ENCODE measurements at places on chromosomes 5 and 9.

GRCh38 chr5:104540448-104540847 is 977.9 kb upstream of the NUDT12 start:
- DNase-seq = no peak

GRCh38 chr5:54616031-54616430 is 98.5 kb downstream of the SNX18 start:
- no peak for DNase-seq

- DNase-seq = no peak
Observed at GRCh38 chr5:124277767-124278545, 468.5 kb downstream of the ZNF608 start.

- DNase-seq = no peak
Observed at GRCh38 chr9:95605101-95605500, 88.3 kb upstream of the PTCH1 start.

DNA sequence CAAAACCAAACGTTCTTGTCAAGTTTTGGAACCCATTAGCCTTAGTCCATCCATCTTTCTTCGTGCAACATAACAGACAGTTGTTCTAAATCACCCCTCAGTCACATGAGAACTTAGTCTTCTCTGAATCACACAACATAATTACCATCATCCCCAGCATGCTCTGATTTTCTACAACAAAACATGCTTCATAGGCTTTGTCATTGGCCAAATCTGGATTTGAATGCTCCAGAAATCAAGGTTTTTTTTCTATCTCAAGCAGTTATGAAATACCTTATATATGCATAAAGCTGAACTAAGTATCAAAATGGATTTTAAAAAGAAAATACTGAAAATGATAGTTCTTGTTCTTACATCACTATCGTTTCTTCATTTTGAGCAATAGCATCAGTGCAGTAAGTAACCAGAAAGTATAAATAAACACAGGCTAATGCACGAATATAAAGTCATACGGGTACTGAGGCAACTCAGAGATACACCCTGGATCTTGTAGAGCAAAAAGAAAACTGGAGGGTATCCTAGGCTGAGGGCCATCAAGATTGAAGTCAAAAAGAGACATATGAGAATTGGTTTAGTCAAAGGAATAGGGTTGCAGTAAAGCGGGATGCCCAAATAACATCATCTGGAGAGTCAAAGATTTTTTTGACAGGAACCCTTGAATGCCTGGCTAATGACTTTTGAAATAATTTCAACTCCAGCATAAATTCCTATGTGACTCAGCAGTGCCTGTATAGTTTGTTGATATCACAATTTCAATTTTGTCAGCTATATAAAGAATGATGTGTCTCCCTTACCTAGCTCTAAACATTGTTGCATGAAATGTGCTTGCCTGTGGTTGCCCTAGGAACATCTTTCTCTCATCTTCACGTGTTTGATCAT is 164.7 kb downstream of the ADAMTSL1 start:
- no peak for DNase-seq

- no peak for DNase-seq
Observed at GRCh38 chr5:1779782-1780613, 19.6 kb downstream of the MRPL36 start.

DNA sequence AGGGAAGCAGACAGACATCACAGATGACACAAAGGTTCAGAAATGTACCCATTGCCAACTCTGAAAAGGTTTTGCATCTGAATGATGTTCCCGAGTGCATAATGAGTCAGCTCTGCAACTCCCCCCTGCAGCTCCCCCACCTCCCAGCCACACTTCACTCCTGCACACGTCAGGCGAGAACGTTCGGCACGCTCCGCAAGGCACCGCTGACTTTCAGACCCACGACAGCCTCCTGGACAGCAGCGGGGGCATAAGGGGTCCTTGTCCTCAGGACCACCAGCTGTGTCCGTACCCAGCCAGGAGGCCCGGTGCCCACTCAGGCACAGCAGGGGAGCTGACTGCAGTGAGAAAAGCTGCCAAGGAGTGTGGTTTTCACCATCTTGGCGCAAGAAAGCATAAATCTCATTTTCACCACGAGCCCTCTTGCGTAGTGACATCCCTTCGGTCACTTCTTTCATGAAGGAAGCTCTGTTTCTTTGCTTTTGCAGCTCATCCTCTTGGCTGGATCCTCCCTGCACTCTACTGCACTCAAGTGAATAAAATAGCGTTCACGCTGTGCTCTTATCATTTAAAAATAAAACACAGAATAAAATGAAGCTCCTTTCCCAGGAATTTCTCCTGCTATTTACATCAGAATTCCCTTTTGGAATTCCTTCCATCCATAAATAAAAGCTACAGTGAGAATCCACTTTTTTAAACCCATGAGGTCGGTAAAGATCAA is 9.9 kb downstream of the GFPT2 start:
- DNase-seq = no peak

DNA sequence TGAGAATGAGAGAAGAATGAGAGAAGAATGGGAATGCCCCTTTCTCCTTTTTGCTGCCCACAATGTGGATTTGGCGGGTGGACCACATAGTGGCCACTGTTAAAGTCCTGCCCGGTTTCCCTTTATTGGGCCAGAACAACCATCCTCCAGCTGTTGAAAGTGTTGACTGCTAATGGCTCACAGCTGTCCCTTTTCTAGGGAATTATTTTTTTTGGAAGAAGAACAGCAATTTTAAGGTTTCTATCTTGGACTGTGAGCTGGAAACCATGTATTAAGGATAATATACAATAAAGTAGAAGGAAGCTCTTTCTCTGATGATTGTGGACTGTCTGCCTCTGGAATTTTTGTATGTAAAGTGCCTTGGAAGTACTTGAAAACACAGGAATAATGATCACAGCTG is 185.9 kb downstream of the DMRT2 start:
- no peak for DNase-seq
